B cell (primary cell): ENCODE measurements at places on chromosomes 2 and 18. TPM values are rescaled to one million over a fixed set of nuclear protein-coding genes. Genes with fewer than 3 reads are reported as not detected.
A peak's percentile ranks its signal among the peaks of the same experiment; 100 is the strongest.

GRCh38 chr18:35041815-35042387, 688 bp downstream of the MAPRE2 start:
- H3K36me3 ChIP-seq: no peaks in the 10 kb centered on the region
- no peaks in the 10 kb centered on the region for H3K27me3 ChIP-seq
- peaks cover 84% of the 10 kb centered on the region for H3K4me1 ChIP-seq
- peak overlapping the region; percentile 93 for H3K4me3 ChIP-seq

- H3K27me3 ChIP-seq: no peaks in the 10 kb centered on the region
- H3K27ac ChIP-seq: no peak overlapping the region
- H3K36me3 ChIP-seq: no peaks in the 10 kb centered on the region
Observed at GRCh38 chr2:63699549-63699839, 110.7 kb downstream of the MDH1 start.

GRCh38 chr2:138090330-138090729, 126.1 kb downstream of the HNMT start:
- no peaks in the 10 kb centered on the region for H3K36me3 ChIP-seq
- no peak overlapping the region for H3K4me3 ChIP-seq
- no peaks in the 10 kb centered on the region for H3K4me1 ChIP-seq
- no peaks in the 10 kb centered on the region for H3K27me3 ChIP-seq
- DNase-seq: no peak

DNA sequence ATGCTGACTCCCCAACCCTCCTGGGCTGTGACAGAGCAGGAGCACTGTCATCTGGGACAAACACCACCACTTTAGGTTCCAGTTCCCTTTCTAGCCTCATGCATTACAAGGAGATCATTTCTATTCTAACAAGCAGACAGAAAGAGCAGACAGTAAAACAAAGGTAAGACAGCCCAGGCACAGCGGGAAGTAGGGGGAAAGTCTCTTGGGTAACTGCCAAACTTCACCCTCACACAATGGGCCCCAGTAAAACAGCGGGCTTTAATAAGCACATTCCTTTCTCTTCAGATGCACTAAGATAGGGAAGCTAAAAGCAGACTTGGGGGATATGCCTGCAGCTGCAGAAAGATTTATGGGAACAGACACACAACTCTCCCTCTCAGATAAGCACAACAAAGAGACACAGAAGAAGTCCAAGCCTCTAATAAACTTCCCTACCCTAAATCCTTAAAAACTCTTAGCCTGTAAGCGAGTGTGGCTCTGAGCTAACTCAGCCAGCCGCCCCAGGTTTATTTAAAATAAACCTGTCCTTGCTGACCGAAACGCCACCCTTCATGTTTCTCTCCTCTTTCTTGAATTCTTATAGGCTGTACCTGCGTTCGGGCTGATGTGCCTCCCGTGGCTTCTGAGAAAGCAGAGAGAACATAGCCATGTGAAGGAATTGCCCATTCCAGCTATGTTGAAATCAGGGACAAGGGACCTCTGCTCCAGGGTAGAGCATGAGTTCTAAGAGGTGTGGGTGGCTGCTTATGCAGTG, 726.8 kb upstream of the DDX18 start:
- DNase-seq: no peak
- no peak overlapping the region for H3K27ac ChIP-seq
- H3K4me3 ChIP-seq: no peak overlapping the region

- DNase-seq: no peak
- H3K4me3 ChIP-seq: no peak overlapping the region
- H3K36me3 ChIP-seq: no peaks in the 10 kb centered on the region
- no peaks in the 10 kb centered on the region for H3K27me3 ChIP-seq
- H3K27ac ChIP-seq: no peak overlapping the region
Observed at GRCh38 chr2:130985206-130985780, 108.0 kb downstream of the FAM168B start.

DNA sequence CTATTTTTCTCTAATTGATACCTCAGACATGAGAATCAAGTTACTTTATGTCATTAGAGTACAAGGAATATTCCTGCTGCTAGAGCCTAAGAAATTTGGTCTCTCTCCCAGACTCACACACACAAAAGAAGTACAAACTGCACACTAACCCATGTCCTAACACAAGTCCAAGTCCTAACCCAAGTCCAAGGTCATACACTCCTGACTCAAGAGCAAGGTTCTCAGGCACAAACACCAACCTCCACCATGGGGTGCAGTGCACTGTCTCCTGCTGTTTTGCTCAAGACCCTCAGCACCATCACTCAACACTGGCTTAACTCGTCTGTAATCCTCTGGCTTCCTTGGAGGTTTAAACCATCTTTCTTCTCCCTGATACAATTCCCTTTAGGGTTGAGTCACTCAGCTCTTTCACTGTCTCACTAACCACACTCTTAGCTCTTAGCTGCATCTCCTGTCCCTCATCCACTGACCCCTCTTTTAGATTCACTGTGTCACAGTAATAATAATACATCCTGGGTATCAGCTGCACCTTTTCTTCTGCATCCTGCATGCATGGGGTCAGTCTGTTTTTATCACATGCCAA, 129.8 kb downstream of the BCL2L11 start:
- H3K36me3 ChIP-seq: no peaks in the 10 kb centered on the region
- H3K4me3 ChIP-seq: no peak overlapping the region

DNA sequence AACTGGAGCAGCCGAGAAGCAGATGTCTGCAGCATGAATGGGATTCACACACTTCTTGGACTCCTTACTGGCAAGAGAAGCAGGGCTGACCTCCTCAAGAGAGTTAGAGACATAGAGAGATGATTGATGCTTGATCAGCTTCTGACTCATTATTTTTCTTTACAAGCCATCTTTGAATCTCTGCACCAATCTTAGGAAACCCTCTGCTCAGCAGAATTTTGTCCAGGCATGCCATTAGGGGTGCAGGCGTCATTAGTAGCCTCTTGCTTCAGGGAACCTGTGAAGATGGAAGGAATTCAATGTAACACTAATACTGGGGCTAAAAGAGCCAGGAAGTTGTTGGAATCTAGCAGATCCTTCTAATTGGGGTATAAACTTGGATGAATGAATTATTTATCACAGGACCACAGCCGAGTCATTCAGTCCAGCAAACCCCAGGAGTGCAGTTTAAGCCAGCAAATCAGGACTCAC, 151.8 kb downstream of the MGAT5 start:
- peaks cover 35% of the 10 kb centered on the region for H3K4me1 ChIP-seq
- no peak overlapping the region for H3K4me3 ChIP-seq
- no peak for DNase-seq
- no peaks in the 10 kb centered on the region for H3K36me3 ChIP-seq
- no peak overlapping the region for H3K27ac ChIP-seq

DNA sequence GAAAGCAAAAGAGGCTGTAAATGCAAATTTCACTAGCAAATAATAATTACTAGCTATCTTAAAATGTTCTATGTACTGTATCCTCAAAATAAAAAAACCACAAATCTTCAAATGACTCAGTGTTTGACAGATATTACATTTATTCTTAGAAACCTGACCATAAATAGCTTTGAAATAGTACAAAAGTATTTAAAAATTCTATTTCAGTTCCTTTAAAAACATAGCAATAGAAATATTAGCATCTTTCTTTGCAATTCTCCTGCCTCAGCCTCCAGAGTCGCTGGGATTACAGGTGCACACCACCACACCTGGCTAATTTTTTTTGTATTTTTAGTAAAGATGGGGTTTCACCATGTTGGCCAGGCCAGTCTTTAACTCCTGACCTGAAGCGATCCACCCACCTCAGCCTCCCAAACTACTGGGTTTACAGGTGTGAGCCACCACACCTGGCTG, 50.6 kb downstream of the MSH6 start:
- no peak overlapping the region for H3K4me3 ChIP-seq
- H3K4me1 ChIP-seq: no peaks in the 10 kb centered on the region
- no peak for DNase-seq
- peaks cover 18% of the 10 kb centered on the region for H3K36me3 ChIP-seq

DNA sequence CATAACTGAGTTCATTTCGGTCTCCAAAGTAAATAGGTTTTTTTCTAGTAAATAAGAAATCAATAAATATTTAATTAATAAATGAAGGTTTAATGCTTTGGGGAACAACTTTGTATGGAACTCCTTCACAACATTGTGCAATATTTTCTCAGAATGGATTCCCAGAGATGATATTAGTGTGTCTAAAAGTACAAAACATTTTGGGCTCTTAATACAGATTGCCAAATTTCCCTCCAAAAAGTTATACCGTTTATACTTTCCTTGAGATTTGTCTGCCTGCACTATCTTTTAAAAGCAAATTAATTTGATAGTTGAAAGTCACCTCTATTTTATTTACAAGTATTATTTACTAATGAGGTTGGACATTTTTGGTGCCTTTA, 151.8 kb downstream of the FAM161A start:
- H3K4me3 ChIP-seq: no peak overlapping the region
- DNase-seq: no peak
- H3K27ac ChIP-seq: no peak overlapping the region

GRCh38 chr2:42172566-42172965, 3.4 kb downstream of the EML4 start:
- H3K27me3 ChIP-seq: no peaks in the 10 kb centered on the region
- peak overlapping the region; percentile 91 for H3K27ac ChIP-seq
- H3K4me3 ChIP-seq: no peak overlapping the region
- peaks cover 17% of the 10 kb centered on the region for H3K36me3 ChIP-seq
- no peak for DNase-seq
- peaks cover 43% of the 10 kb centered on the region for H3K4me1 ChIP-seq

GRCh38 chr18:51236225-51236624, 38.7 kb upstream of the MEX3C start:
- peaks cover 7% of the 10 kb centered on the region for H3K27me3 ChIP-seq
- DNase-seq: no peak
- H3K27ac ChIP-seq: no peak overlapping the region
- H3K4me3 ChIP-seq: no peak overlapping the region

- no peaks in the 10 kb centered on the region for H3K27me3 ChIP-seq
- no peaks in the 10 kb centered on the region for H3K36me3 ChIP-seq
Observed at GRCh38 chr18:70319187-70319586, 30.3 kb downstream of the SOCS6 start.

DNA sequence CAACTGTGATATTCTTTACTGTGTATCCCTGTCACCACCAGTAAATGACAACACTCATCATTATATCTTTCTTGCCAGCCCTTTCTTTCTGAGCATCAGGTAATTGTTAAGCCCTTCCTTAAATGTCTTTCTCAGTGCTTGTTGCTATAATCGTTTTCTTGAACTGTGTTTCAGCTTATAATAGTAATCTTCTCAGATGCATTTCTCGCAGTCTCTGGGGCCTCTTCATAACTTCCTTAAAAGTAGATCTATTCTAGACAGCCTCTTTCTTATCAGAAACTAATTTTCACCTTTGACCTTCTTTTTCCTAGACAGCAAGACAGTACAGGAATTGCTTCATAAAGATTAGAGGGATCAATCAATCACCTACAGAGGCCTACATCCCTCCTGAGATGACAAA, 648.1 kb downstream of the CPS1 start:
- no peak overlapping the region for H3K4me3 ChIP-seq
- H3K27me3 ChIP-seq: no peaks in the 10 kb centered on the region
- no peaks in the 10 kb centered on the region for H3K36me3 ChIP-seq
- H3K4me1 ChIP-seq: no peaks in the 10 kb centered on the region

The LIPG gene
- polyA plus RNA-seq: not detected in 2 replicates

The SPHKAP gene
- not detected in 2 replicates for polyA plus RNA-seq

The FTCDNL1 gene
- polyA plus RNA-seq: 0.55 and 1.7 TPM in 2 replicates

The DPP4 gene
- 0.18 and 0.20 TPM in 2 replicates for polyA plus RNA-seq

The RGPD4 gene
- polyA plus RNA-seq: not detected in 2 replicates

The TTC27 gene
- polyA plus RNA-seq: 16.5 and 22.7 TPM in 2 replicates
